ENCODE measurements at places on chromosomes 3 and 15.

DNA sequence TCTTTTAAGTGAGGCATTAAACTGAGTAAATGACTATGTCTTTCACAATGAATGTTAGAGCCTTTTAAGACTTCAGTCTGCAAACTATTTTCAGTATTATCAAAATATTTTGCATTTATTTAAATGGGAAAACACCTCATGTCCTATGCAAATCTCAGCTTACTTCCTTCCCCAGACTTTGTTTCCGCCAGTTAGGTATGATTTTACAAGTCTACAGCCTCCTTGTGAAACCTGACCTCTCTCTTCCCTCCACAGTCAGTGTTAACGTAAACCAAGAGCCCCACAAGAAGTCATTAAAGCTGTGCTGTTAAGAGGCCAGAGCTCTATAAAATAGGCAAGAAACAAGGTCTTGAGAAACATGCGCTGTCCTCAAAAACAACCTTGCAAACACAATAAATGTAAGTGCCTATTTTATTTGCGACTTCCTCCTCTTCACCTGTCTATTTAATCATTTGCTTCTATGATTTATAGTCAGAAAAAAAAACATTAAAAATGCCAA, 48.3 kb downstream of the PRTG start:
- DNase-seq: no peak

DNA sequence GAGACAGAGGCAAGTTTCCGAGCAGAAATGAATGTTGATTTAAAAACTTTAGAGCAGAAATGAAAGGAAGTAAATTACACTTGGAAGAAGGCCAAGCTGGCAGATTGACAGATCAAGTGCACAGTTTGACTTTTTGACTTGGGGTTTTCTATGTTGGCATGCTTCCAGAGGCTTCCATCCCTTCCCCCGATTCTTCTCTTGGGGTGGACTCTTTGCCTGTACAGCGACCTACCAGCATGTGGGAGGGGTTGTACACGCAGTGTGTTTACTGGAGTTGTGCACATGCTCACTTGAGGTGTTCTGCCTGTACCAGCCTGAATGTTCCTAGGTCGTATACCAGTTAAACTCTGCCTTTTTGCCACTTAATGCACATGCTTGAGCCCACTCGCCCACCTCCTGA, 701.5 kb upstream of the GBE1 start:
- DNase-seq: no peak

DNA sequence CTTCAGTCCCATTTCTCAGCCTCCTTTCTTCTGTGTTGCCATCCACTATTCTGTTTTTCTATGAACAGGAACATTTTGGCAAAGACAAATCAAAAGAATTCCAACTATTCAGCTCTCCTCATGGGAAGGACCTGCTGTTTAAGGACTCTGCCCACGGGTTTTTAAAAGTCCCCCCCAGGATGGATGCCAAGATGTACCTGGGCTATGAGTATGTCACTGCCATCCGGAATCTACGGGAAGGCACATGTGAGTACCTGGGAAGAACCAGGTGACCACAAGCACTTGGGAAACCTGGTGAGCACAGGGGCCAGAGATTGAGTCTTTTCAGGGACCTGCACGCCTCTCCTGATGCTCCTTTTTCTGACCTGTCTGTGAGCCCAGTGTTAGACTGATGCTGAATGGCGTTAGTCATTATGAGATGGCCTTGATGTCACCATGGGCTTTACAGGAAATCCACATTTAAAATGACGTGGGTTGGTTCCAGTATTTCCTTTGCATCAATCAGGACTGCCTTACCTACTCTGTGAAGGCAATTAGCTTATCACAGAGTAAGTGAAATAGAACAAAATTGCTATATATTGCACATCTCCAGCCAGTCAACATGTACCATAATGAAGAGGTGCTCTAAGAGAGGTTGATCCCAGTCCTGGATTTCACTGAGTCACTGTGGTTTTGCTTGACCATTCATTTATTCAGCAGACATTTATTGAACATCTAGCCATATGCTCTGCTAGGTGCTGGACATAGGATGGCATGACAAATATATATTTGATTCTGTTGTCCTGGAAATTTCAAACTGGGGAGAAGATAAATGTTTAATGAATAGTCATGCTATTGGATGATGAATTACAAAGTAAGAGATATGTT, 11.7 kb downstream of the TF start:
- no peak for DNase-seq

DNA sequence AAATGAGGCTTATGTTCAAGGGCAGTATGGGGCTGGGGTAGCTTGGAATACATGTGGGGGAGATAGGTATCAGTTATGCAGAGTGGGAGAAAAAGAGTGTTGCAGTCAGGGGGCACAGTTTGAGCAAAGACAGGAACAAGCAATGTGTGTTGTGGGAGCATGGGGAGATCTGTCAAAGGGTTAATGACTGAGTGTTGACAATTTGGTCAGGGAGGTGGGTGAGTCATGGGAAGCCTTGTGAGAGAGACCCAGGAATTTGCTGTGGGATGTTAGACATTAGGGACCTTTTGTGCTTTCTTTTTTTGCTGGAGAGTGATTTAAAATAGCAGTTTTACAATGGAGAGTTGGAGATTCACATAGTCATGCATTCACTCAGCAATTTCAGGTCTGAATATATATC, 221.6 kb upstream of the NR2E3 start:
- DNase-seq: no peak

GRCh38 chr15:63070681-63071129, 28.2 kb downstream of the TPM1 start:
- no peak for DNase-seq
